ENCODE measurements at places on chromosomes 2 and 18.
A peak's percentile ranks its signal among the peaks of the same experiment; 100 is the strongest.

- DNase-seq: no peak
These were observed 5.4 kb downstream of the ITGAV start for GRCh38 chr2:186595219-186595618.

- no peak for DNase-seq
These were observed 35.5 kb upstream of the PTMA start for GRCh38 chr2:231672617-231673347.

GRCh38 chr18:57057890-57058289 is 89.0 kb upstream of the BOD1L2 start:
- DNase-seq: no peak

DNA sequence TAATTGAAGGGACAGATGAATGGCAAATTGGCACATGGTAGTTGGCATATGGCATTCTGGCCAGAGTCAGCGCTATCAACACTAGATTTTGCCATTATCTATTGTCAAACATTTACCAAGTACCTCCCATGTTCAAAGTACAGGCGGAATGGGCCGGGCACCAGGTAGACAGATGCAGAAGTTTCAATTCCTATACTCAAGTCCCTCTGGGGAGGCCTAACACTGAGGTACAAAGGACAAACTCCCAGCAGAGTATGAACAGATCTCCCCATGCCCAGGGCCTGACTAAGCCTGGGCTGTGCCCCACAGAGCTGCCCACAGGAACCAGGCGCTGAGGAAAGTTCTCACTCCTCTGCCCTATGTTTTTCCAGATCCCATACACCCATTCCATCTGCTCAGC is 257.5 kb upstream of the KLHL29 start:
- DNase-seq: no peak

GRCh38 chr2:179332903-179333302 is 68.3 kb upstream of the SESTD1 start:
- DNase-seq: no peak

- no peak for DNase-seq
These were observed 35.6 kb downstream of the COPS8 start for GRCh38 chr2:237121321-237121720.

DNA sequence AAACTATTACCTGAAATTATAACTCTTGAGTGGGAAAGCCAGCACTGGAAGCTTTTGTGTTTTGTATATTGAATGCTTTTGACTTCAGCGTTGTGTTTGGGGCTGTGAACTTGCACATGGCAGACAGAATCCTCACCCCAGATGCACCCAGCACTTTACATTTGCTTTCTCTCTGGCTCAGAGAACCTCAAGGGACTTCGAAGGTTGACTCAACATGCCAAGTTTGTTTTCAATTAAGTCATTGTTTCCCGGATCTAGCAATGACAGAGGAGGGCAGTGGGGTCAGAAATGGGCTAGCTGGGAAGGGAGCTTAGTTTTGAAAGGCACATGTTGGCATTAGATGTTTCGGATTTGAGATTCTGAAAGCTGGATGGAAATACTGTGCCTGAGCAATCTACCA is 22.4 kb downstream of the TET3 start:
- no peak for DNase-seq

DNA sequence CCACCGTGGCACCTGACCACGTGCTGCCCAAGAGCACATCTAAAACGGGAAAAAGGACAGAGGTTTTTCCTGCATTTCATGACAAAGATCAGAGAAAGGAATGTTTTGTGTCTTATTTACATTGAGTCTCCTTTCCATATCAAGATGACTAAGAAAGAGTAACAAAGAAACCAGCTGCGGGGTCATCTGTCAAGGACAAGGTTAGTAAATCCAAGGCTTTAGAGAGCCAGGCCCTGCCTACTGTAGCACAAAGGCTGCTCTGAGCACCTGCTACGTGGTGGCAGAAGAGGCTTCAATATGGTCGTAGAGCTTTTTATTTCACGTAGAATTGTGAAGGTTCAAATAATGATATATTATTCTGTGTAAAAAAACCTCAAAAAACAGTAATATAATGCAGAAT is 51.0 kb downstream of the PRELID3A start:
- no peak for DNase-seq

DNA sequence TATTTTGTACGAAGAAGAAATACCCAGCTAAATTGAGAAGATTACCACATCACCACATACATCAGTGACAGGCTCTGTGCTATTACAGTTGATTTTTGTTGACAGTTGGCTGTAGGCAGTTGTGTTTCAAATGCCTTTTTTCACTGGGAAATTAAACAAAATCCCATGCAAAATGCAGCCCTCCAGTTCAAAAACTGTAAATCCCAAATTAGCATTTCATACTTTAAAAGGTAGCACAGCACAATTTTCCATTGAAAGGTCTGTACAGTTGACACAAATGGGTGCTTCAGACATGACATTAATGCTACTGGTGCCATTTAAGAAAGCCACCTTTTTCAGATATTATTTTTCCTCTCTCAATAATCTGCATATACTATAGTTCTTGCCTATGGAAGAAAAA is 807.2 kb downstream of the BCL11A start:
- DNase-seq: no peak

DNA sequence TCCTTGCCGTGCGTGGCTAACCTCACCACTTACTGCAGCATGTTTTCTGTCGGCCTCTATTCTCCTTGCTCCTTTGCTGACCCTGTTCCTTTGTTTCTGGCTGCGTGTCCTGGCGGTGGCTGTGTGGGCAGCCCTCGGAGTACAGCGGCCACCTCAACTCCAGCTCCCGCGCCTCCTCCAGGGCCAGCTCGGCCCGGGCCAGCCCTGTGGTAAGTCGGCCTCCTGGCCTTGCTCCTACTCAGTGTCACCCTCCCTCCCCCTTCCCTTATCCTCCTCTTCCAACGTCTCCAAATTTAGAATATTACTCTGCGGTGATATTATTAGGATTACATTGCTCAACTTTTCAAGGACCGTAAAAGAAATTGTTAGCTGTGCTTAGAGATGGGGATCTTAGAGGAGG is 59.5 kb upstream of the RBM44 start:
- no peak for DNase-seq

GRCh38 chr2:16251511-16252225 is 311.3 kb downstream of the MYCN start:
- DNase-seq: no peak

DNA sequence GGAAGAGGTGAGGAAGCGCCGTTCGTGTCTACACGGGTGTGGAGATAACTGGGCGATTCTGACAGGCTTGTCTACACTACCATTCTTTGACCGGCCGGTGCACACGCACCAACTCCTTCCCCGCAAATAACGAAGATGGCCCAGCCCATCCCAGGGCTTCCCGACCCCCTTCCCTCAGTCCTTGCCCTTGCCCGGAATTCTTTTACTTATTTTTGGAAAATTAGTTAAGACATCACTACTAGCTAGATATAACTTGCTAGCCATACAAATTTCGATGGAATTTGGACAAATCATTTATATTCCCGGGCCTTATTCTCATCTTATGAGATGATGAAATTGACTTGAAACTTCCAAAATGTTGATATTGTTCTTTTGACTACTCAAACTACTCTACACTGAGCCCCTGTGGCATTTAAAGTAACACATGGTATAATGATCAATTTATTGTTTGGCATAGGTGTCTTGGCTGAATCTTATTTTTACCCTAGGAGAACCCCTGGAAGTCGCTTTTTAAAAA is 1.3 kb downstream of the ERICH2 start:
- DNase-seq: no peak

GRCh38 chr18:49682173-49682802 is 120.4 kb downstream of the LIPG start:
- no peak for DNase-seq

DNA sequence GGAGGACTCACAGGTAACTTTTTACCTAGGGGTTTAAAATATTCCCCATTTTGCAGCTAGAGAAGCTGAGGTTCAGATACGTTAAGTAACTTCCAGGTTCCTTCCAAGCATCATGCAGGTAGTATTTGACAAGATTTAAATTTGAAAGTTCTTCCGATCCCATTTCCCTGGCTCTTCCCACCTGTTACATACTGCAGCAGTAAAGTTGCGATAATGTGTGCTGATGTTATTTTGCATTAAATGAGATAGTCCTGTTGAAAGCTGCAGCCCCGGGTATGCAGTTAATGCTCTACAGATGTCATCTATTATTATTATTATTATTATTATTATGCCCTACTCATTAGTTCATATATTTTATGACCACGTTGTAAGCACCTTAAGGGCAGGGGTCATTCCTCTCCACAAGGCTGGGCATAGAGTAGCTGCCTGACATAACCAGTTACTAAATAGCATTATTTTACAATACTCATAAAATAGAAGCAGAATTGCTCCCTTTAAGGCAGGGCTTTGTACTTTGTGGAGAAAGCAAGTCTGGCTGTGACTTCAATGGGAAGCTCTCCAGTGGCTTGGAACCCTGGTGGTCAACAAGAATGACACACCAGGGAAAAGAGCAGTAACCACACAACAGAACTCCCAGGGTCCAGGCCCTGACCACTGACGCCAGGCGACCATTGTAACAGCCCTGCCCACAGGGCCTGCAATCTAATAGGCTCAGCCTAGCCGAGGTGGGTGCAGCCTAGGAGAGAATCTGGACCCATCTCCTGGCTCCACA is 112.0 kb upstream of the STPG4 start:
- no peak for DNase-seq

- no peak for DNase-seq
These were observed 33.4 kb downstream of the ABCG8 start for GRCh38 chr2:43872151-43872550.

GRCh38 chr2:119178776-119179175 is 20.2 kb upstream of the C1QL2 start:
- no peak for DNase-seq

DNA sequence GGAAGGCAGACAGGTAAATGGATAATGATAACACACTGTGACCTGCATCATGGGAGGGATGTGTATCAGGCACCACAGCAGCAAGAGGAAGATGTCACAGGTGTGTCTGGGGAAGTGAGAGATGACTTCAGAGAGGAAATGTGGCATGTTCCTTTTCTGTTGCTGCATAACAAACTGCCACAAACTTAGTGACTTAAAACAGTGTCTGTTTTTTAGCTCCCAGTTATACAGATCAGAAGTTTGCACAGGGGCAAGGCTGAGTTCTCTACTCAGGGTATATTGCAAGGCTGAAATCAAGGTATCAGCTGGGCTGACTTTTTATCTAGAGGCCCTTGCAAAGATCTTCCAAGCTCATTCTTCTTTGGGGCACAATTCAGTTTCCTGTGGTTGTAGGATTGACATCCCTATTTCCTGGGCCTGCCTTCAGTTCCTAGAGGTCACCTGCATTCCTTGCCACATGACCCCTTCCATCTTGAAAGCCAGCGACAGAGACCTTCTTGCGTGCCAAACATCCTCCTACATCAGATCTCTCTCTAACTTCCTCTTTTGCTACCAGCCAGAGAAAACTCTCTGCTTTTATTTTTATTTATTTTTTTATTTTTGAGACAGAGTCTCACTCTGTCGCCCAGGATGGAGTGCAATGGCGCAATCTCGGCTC is 2.1 kb upstream of the MAP3K2 start:
- DNase-seq: no peak

- DNase-seq: no peak
These were observed 29.0 kb upstream of the ATL2 start for GRCh38 chr2:38405917-38406596.

- no peak for DNase-seq
These were observed 249.3 kb downstream of the LRATD1 start for GRCh38 chr2:14881651-14882327.

DNA sequence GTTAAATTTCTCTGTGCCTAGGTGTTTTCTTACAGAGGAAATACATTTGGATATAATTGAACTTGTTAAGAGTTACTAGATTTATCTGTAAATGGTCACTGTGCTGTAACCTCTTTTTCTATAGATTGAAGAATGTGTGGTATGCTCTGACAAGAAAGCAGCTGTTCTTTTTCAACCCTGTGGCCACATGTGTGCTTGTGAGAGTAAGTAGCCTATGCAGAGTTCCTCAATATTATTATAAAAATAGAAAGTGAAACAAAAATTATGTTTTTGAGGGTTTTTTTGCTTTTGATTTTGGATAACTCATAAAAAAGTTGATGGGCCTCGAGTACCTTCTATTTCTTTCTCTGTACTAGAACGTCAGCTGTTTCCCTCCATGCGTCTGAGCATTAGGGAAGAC is 112.4 kb downstream of the MIB1 start:
- no peak for DNase-seq

- DNase-seq: no peak
These were observed 528 bp upstream of the PCGF1 start for GRCh38 chr2:74507926-74508520.

GRCh38 chr18:50072146-50072545 is 122.8 kb downstream of the MYO5B start:
- no peak for DNase-seq

DNA sequence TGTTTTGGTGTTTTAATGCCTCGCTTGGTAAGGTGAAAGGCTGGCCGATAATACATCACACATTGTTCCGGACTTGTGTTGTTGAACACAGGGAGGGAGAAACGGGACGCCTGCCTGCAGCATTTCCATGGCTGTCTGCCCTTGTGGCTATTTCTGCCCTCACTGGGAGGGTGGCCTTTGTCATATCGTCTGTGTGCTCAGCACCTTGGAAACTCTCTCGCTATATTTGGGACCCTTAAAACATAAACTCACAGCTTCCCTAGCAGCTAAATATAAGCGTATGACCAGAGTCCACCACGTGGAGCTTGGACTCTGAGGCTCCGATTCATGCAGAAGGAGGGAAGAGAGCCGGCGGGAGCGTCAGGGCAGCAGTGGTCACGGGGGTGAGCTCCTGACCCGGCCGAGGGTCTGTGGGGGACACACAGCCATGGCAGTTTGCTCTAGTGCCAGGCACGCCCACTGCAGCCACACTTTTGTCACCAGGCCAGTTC is 111.7 kb downstream of the SH3BP4 start:
- no peak for DNase-seq

DNA sequence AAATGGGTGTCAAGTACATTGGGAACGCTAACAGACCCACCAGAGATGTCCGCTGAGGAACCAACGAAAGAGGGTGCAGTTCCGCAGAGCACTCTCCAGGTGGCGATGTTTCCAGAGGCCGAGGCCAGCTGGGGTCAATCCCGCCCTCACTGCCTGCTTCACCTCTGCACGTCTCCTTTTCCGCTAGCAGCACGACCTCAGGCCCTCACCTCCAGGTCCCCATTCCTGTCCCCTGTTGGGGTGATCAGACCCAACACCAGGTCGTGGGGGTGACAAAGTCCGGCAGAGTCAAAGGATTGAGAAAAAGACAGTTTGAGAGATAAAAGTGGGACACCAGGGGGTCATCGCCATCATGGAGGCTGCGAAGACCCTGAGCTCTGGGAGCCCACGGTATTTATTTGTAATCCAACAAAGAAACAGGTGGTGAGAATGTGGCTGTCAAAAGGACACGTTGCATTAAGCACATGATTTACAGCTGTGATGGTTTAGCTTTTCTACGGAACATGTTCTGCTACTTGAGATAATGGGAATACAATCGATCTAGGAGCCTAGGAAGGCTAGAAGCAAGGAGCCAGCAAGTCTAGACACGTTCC is 27.3 kb downstream of the ZAP70 start:
- DNase-seq: no peak

- DNase-seq: no peak
These were observed 414.3 kb downstream of the MEIS1 start for GRCh38 chr2:66849153-66849755.

- no peak for DNase-seq
These were observed 38.5 kb downstream of the TSHZ1 start for GRCh38 chr18:75249175-75249518.

- DNase-seq: peak; percentile 21
These were observed 1.1 kb upstream of the KCTD1 start for GRCh38 chr18:26549263-26550094.

GRCh38 chr2:191329841-191330240 is 84.6 kb downstream of the MYO1B start:
- no peak for DNase-seq
